ENCODE measurements at places on chromosomes 13 and 19. TPM values are rescaled to one million over a fixed set of nuclear protein-coding genes. Genes with fewer than 3 reads are reported as not detected.

The NCCRP1 gene
- not detected for total RNA-seq

The TRPC4 gene
- 13.3 TPM for total RNA-seq

The WDR88 gene
- not detected for total RNA-seq

- DNase-seq: peak; percentile 44
Observed at GRCh38 chr19:44553478-44554171, 24.1 kb upstream of the CEACAM20 start.

- no peak for DNase-seq
Observed at GRCh38 chr13:106186366-106187030, 349.0 kb downstream of the EFNB2 start.

DNA sequence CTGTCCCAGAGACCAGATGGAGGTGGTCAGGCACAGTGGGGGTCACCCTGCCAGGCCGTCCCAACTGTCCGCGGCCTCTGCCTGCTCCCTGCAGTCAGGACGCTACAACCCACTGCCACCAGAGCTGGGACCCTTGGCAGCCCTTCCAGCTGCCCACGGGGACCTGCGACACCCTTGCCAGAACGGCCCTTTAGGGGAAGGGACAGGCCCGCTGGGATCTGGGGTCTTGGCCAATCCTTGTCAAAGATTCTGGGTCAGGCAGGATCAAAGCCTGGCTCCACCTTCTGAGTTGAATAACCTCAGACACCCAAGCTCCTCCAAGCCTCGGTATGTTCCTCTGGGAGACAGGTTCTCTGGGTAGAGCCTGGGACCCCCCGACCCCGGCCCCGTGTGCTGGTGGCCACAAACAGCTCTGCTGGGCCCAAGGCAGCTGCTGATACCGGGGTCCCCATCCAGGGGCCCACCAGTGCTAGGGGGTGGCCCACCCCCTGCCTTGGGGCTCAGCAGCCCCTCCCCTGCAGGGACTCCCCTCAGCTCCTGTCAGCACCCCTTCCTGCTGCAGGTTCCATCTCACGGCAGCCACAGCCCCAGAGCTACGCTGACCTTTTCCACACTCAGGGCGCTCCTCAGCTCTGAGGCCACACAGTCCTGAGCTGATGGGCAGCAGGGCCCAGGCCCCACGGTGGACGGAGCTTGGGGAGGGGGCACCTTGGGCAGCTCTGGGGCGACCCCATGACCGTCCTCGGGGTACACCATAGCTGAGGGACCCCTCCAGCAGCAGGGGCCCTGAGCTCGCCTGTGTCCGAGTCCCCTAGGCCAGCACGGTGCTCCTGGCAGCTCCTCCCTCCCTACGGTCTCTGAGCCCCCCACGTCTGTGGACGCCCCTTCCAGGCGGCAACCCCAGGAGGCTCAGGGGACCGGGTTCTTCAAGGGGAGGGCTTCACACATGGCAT is 18.4 kb downstream of the SBNO2 start:
- DNase-seq: no peak

DNA sequence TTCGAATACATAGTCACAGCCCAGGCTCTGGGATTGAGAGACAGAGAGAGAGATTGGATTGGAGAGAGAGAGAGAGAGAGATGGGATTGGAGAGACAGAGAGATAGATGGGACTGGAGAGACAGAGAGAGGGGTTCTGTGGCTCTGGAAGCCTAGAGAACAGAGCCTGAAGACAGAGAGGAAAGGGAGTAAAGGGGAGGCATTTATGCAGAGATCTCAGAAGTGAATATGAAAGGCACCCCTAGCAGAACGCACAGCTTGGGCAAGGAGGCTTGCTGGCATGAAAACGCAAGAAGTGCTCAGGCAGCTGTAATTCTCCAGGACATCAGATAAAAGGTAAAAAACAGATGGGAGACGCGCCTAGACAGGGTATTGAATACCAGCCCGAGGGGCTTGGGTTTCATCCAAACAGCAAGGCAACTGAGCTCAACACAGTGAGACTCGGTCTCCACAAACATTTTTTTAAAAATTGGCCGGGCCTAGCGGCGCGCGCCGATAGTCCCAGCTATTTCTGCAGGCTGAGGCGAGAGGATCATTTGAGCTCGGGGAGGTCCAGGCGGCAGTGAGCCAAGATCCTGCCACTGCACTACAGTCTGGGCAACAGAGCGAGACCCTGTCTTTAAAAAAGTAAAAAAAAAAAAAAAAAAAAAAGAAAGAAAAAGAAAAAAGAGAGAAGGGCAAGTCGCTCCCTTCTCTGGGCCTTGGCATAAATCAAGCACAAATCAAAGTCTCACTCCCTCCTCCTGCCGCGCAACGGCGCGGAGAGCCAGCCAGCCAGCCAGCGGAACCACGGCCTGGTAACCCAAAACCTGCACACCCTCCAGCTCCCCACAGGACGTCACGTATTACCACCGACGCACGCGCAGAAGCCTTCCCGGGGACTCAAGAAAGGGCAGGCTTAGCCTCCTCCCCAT is 774 bp upstream of the PPP2R1A start:
- no peak for DNase-seq

Data from MG63 (cell line).